ENCODE measurements at places on chromosomes 12 and 14. TPM values are rescaled to one million over a fixed set of nuclear protein-coding genes. Genes with fewer than 3 reads are reported as not detected.

PTPRB gene
- total RNA-seq, result 0.24 TPM

SDR9C7 gene
- not detected for total RNA-seq

MIP gene
- total RNA-seq, result not detected

- ATAC-seq, result no peak
Measured at GRCh38 chr14:85243321-85243720, 286.6 kb upstream of the FLRT2 start.

- ATAC-seq, result peak; percentile 27
Measured at GRCh38 chr12:44875417-44875953, 630 bp downstream of the NELL2 start.

ENDOU gene
- total RNA-seq, result not detected

DNA sequence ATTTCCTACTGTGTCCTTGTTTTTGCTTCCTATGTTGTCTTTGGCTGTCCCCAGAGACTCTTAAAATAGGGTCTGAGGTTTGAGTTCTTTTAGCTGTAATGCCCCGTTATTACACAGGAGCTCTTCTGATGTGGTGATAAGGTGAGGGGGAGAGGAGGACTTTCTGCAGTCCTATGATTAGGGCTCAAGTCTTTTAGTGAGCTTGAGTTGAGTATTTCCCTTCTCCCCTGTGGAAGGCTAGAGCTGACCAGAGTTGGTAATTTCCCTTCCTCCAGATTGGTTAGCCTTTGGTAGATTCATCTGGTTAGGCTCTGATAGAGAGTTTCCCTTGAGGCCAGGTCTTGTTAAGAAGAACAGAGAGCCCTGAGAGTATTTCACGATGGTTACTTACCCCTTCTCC lies 4.3 kb upstream of the HIF1A start:
- peak; percentile 35 for ATAC-seq

Data from activated T-helper 17 cell treated with anti-CD3 and anti-CD28 coated beads, Interleukin-2, amount 50 U/mL, for 72 hours (primary cell).